ENCODE measurements at places on chromosomes 1 and 21.

DNA sequence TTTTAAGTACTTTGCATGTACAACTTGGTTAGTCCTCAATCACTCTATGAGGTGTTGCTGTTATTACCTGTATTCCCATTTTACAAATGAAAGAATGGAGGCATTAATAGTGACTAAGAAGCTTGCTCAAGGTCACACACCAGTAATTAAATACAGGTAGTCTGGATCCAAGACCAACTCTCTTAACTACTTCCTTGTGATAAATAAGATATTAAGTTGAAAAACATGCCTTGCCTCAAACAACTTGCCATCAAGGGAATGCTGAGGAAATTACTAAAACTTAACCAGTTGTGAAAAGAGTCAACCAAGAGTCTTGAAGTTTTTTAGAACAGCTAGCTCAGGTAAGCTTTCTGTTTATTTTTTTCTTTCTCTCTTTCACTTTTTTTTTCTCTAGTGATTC, 21.0 kb upstream of the LAMC1 start:
- DNase-seq: no peak

- DNase-seq: no peak
Observed at GRCh38 chr1:41637367-41637766, 152.9 kb upstream of the EDN2 start.

GRCh38 chr1:239711768-239712167, 325.4 kb downstream of the CHRM3 start:
- DNase-seq: no peak

DNA sequence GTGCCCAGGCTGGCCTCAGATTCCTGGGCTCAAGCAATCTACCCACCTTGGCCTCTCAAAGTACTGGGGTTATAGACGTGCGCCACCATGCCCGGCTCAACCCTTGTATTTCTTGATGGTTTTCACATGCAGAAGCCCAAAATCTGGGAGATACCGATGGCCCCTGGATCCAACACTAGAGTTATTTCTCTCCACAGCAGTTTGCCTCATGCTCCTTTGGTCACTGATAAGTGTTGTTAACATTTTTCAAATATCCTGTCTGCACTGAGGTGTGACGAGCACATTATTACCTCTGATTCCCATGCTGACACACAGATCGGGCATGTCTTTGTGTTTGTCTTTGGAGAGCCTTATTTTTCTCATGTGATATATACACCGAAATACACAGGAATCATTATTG, 107.0 kb downstream of the KIF26B start:
- no peak for DNase-seq

GRCh38 chr21:31714741-31715365, 17.1 kb downstream of the SCAF4 start:
- DNase-seq: no peak

All from CD4-positive, alpha-beta T cell treated with Interferon gamma for 1 hour (primary cell).